ENCODE measurements at places on chromosomes 16 and 17. TPM values are rescaled to one million over a fixed set of nuclear protein-coding genes. Genes with fewer than 3 reads are reported as not detected.
A peak's percentile ranks its signal among the peaks of the same experiment; 100 is the strongest.

The KRT14 gene
- total RNA-seq: not detected

DNA sequence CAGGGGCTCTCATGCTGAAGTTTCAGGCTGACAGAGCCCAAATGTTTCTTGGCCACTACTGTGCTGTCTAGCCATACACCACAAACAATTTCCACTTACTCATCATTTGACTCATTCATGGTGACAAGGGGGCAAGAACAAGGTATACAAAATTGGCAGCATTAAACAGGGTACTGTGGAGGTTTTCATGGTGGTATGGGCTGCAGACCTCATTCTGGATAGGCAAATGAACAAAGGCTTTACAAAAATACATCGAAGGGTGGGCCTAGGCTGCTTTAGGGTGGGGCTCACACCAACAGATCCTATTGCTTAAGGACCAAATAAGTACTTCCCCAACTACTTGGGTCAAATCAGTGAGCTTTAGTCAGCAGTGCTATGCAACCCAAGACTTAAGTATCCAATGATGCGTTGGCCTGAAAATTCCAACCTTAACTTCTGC is 53.0 kb downstream of the N4BP1 start:
- no peak for DNase-seq
- peaks cover 47% of the 10 kb centered on the region for H3K36me3 ChIP-seq
- peak overlapping the region; percentile 14 for H3K4me3 ChIP-seq
- H3K27ac ChIP-seq: peak overlapping the region; percentile 12

DNA sequence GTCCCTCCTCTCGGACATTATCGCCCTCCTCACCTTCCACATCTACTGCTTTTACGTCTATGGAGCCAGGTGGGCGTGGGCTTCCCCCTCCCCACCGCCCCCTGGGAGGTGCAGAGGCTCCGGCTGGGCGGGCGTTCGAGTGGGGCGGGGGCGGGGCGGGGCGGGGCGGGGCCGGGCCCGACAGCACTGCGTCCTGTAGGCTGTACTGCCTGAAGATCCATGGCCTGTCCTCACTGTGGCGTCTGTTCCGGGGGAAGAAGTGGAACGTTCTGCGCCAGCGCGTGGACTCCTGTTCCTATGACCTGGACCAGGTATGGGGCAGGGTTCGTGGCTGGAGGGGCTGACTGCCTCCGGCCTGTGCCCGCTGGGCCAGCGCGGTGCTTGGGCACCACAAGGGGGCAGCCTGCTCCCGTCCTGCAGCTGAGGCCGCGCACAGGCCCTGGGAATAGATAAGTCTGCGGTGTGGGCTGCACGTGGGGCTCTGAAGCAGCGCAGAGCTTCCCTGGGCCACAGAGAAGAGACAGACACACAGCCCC is 9.2 kb downstream of the PIGQ start:
- peak; percentile 82 for DNase-seq
- H3K27me3 ChIP-seq: no peaks in the 10 kb centered on the region
- no peak overlapping the region for H3K27ac ChIP-seq
- H3K36me3 ChIP-seq: no peaks in the 10 kb centered on the region
- peaks cover 3% of the 10 kb centered on the region for H3K4me1 ChIP-seq

DNA sequence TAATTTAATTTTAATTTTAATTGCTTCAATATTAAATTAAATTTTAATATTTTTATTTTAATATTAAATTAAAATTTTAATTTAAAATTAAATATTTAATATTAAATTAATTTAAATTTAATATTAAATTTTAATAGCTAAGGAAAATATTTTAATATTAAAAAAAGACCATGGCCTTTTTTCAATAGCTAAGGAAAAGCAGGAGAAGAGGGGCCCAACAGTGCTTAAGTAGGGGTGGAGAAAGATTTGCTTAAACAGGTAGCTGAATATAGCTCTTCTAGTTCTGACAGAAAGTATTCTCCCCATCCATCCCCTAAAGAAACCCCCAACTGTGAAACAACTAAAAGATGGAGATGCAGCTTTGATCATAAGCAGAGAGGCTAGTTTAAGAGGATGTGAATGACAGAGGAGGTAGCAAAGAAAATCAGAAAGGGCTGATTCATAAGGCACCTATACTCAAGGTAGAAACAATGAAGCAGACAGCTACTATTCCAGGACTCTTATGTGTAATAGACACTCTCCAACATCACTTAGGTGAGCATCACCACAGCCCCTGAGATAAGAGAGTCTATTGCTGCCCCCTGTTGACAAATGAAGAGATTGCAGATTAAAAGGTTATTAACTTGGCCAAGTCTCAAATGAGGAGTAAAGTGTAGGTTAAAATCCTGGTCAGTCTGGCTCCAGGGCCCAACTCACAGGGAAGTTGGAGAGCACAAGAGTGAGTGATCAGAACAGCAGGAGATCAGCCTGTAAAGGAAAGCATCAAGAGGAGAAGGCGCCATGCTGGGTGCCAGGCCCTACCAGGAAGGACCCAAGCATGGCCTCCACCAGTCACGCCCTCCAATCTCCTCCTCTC is 7.8 kb upstream of the RNASEK start:
- H3K4me1 ChIP-seq: peaks cover 16% of the 10 kb centered on the region
- no peak overlapping the region for H3K4me3 ChIP-seq
- H3K36me3 ChIP-seq: peaks cover 12% of the 10 kb centered on the region
- DNase-seq: peak; percentile 49
- H3K27me3 ChIP-seq: no peaks in the 10 kb centered on the region
- H3K27ac ChIP-seq: peak overlapping the region; percentile 39

The SNX20 gene
- 76.3 TPM for total RNA-seq

DNA sequence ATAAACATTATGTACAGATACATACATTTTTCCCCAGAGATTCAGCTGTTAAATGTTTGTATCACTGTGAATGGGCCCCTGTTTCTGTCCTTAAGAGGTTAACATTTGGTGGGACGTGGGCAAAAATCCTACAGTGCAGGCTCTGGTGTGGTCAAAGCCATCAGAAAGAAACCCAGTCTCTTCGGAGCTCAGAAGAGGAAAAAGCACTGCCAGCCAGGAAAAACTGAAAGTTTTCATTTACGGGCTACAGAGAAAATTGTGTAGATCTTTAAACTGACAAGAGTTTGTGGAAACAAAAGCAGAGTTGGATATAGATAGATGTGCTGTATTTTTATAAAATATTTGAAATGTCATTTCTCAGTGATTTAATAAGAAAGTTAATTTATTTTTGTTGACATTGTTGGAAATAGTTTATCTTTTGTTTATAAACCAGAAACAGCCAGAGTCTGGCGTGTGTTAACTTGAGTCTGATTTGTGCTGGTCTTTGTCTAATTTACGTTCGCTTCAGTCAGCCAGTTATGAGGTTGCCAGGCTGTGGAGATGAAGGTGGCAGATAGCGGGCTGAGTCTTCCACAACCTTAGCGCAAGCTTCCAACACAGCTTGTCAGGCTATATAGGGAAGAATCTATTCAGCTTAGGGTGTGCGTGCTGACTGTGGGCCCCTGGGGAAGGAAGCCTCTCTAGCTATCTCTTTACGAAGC is 9.5 kb upstream of the TEKT3 start:
- no peaks in the 10 kb centered on the region for H3K4me1 ChIP-seq
- H3K27ac ChIP-seq: no peak overlapping the region
- H3K36me3 ChIP-seq: no peaks in the 10 kb centered on the region
- no peak for DNase-seq

The PRR35 gene
- not detected for total RNA-seq

The TBC1D26 gene
- 0.31 TPM for total RNA-seq

GRCh38 chr16:477301-478157 is 50.0 kb upstream of the CAPN15 start:
- no peaks in the 10 kb centered on the region for H3K27me3 ChIP-seq
- H3K4me1 ChIP-seq: no peaks in the 10 kb centered on the region
- H3K4me3 ChIP-seq: no peak overlapping the region
- H3K27ac ChIP-seq: no peak overlapping the region
- H3K36me3 ChIP-seq: no peaks in the 10 kb centered on the region
- no peak for DNase-seq

GRCh38 chr16:55836158-55836611 is 3.3 kb upstream of the CES1 start:
- no peak overlapping the region for H3K4me3 ChIP-seq
- no peaks in the 10 kb centered on the region for H3K36me3 ChIP-seq
- no peak overlapping the region for H3K27ac ChIP-seq
- H3K4me1 ChIP-seq: peaks cover 3% of the 10 kb centered on the region
- DNase-seq: no peak

GRCh38 chr17:75003070-75003956 is 9.2 kb upstream of the MRPL58 start:
- no peak overlapping the region for H3K27ac ChIP-seq
- no peak overlapping the region for H3K4me3 ChIP-seq
- peaks cover 8% of the 10 kb centered on the region for H3K4me1 ChIP-seq
- no peak for DNase-seq

GRCh38 chr16:66814734-66815133 is 13.3 kb upstream of the TERB1 start:
- H3K4me1 ChIP-seq: no peaks in the 10 kb centered on the region
- DNase-seq: no peak
- peaks cover 31% of the 10 kb centered on the region for H3K36me3 ChIP-seq
- H3K4me3 ChIP-seq: no peak overlapping the region

The NOXO1 gene
- total RNA-seq: 0.58 TPM

The MYADML2 gene
- not detected for total RNA-seq

GRCh38 chr17:40072040-40072734 is 9.4 kb downstream of the THRA start:
- no peaks in the 10 kb centered on the region for H3K27me3 ChIP-seq
- peaks cover 43% of the 10 kb centered on the region for H3K4me1 ChIP-seq
- DNase-seq: no peak
- no peak overlapping the region for H3K4me3 ChIP-seq
- no peaks in the 10 kb centered on the region for H3K36me3 ChIP-seq

DNA sequence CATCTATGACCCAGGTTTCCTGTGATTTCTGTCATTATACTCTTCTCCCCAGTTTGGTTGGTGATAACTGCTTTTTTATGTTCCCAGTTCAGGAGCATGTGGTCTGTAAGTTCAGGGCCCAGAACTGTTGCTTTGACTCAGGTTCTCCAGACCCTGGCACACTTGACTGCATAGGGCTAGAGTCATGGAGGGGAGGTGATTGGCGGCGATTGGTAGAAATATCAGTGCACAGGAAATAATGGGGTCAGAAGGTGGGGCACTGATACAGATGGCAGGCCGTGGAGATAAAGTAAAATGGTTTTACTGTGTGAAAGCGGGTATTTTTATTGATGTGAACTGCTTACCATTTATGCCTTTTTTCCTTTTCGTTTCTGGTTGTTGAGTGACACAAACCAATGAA is 28.7 kb downstream of the TAC4 start:
- DNase-seq: no peak
- H3K4me1 ChIP-seq: peaks cover 31% of the 10 kb centered on the region
- H3K36me3 ChIP-seq: peaks cover 32% of the 10 kb centered on the region
- no peaks in the 10 kb centered on the region for H3K27me3 ChIP-seq
- peak overlapping the region; percentile 43 for H3K27ac ChIP-seq

DNA sequence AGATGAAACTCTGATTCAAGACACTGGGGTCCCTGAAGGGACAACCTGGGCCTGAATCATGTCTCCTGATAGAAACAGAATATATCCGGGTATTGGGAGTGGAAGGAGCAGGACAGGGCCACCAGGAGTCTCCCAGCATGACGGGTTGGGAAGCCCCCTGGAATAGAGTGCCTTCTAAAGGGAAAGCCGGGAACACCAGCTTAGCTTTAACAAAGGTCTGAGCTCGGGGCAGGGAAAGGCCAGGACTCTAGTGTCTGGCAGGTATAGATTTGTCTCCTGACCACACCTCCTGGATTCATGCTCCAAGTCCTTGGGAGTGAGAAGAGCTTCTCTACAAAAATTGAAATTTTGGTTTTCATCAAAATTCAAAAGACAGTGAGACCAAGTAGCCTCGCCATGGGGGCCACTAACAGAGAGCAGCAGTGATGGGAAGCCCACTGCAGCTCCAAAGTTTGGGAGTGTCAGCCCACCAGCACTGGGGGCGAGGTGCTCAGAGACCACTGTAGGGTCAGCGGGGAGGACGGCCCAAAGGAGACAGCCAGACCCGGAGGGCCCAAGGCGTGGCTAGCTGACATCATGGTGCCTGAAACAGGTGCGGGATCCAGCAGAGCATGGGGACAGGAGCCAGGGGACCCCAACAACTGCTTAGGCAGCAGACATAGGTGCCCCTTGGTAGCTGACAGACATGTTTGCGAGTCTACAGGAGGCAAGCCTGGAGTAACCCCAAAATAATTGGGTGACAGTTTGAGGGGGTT is 81.0 kb downstream of the C16orf78 start:
- peaks cover 10% of the 10 kb centered on the region for H3K27me3 ChIP-seq
- peak; percentile 15 for DNase-seq
- H3K36me3 ChIP-seq: no peaks in the 10 kb centered on the region
- no peaks in the 10 kb centered on the region for H3K4me1 ChIP-seq
- no peak overlapping the region for H3K4me3 ChIP-seq

GRCh38 chr16:85735225-85735635 is 15.7 kb downstream of the C16orf74 start:
- peak overlapping the region; percentile 67 for H3K4me3 ChIP-seq
- peak overlapping the region; percentile 74 for H3K27ac ChIP-seq
- H3K27me3 ChIP-seq: peaks cover 2% of the 10 kb centered on the region
- H3K36me3 ChIP-seq: no peaks in the 10 kb centered on the region

GRCh38 chr16:29756654-29757053 is 10.9 kb upstream of the C16orf54 start:
- H3K27ac ChIP-seq: no peak overlapping the region
- no peak overlapping the region for H3K4me3 ChIP-seq
- H3K4me1 ChIP-seq: peaks cover 12% of the 10 kb centered on the region
- H3K36me3 ChIP-seq: no peaks in the 10 kb centered on the region

DNA sequence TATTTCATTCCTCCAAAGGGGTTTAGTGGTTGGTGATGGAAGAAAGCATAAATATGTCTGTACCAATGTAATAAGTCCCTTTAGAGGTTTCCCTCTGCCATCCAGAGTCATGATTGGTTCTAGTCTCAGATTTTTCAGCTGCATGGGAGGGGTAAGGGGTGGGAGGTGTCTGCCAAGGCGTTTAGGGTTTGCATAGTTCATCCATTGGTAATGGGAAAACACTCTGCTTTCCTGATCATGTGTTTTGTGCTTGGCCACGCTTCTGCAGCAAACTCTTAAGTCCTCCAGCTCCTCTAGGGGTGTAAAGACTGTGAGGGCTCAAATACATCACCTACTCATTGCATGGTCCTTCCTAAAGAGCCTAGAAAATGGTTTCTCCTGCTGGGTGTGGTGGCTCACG is 29.8 kb downstream of the LIG3 start:
- no peaks in the 10 kb centered on the region for H3K4me1 ChIP-seq
- no peak overlapping the region for H3K4me3 ChIP-seq
- H3K36me3 ChIP-seq: peaks cover 11% of the 10 kb centered on the region
- no peak for DNase-seq
- H3K27me3 ChIP-seq: no peaks in the 10 kb centered on the region

GRCh38 chr16:57941016-57941664 is 29.8 kb downstream of the CNGB1 start:
- no peaks in the 10 kb centered on the region for H3K36me3 ChIP-seq
- no peak overlapping the region for H3K27ac ChIP-seq
- H3K4me1 ChIP-seq: no peaks in the 10 kb centered on the region

- no peaks in the 10 kb centered on the region for H3K36me3 ChIP-seq
- no peak overlapping the region for H3K4me3 ChIP-seq
- no peak overlapping the region for H3K27ac ChIP-seq
- no peak for DNase-seq
- peaks cover 4% of the 10 kb centered on the region for H3K27me3 ChIP-seq
Measured at GRCh38 chr17:65359016-65359415, 202.4 kb downstream of the AXIN2 start.

The ALDH3A1 gene
- total RNA-seq: not detected

The ACSF3 gene
- total RNA-seq: 53.0 TPM

The HOXB8 gene
- total RNA-seq: not detected

The SLC52A1 gene
- 0.85 TPM for total RNA-seq

The DYNLRB2 gene
- not detected for total RNA-seq

The KRTAP4-6 gene
- not detected for total RNA-seq

The GH1 gene
- total RNA-seq: not detected

Data from activated naive CD8-positive, alpha-beta T cell treated with anti-CD3 and anti-CD28 coated beads, Interleukin-2, amount 10 ng/mL, durations not matched to agents 7 days and 5 days (primary cell).